ENCODE measurements at places on chromosomes 4 and X.
A peak's percentile ranks its signal among the peaks of the same experiment; 100 is the strongest.

DNA sequence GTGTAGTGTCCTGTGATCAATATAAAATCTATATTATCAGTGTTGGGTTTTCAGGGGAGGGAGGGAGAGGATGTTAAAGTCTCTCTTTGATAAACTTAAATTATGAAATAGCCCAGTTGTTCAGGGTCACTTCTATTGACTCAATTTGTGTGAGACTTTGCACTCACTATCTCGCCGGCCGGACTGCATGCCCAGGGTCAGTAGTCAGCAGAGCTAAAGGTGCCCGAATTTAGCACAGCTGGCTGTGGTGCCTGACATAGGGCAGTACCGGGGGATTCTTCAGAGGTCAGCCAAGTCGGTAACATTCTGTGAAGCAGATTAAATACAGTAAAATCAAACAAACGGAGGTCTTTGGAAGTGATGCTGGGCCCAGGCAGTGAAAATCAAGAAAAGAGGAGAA is 19.2 kb downstream of the GABRQ start:
- DNase-seq: no peak

DNA sequence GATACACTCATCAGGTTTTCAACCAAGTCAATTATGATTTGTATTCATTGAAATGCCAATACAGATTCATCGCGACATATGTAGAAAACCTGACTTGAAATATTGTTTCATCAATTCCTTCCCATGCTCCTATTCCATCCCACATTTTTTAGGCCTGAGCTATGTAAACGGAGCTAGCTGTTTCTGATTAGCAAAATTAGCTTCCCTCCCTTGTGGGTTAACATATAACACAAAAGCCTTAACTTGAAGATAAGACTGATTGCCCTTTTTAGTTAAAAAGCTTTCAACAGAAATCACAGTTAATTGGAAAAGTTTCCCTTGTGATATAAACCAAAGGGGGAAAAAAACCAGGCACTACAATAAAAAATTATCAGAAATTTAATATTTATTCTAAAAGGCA is 32.8 kb upstream of the DCLK2 start:
- no peak for DNase-seq

- no peak for DNase-seq
Measured at GRCh38 chr4:29009908-29010307, 1710.3 kb upstream of the PCDH7 start.

DNA sequence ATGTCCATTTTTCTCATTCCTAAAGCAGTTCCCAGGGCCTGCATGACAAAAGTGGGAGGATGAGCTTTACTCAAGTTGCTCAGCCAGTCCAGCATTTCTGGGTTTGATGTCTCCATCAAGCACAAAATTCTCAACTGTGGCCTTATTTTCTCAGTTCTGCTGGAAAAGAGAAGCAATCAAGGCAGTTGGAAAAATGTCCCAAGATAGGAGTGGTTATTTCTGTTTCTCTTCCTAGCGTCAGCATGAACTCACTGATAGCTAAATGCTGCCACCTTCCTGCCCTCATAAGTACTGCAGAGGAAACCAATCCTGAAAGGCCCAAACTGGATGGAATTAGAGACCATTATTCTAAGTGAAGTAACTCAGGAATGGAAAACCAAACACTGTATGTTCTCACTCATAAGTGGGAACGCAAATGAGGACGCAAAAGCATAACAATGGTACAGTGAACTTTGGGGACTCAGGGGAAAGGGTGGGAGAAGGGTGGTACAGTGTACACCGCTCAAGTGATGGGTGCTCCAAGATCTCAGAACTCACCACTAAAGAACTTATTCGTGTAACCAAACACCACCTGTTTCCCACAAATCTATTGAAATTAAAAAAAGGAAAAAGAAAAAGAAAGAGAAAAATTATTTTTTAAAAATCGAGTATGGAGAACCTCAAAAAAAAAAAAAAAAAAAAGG is 29.6 kb downstream of the ADH7 start:
- DNase-seq: no peak

- no peak for DNase-seq
Measured at GRCh38 chr4:146343199-146343598, 128.9 kb downstream of the REELD1 start.

DNA sequence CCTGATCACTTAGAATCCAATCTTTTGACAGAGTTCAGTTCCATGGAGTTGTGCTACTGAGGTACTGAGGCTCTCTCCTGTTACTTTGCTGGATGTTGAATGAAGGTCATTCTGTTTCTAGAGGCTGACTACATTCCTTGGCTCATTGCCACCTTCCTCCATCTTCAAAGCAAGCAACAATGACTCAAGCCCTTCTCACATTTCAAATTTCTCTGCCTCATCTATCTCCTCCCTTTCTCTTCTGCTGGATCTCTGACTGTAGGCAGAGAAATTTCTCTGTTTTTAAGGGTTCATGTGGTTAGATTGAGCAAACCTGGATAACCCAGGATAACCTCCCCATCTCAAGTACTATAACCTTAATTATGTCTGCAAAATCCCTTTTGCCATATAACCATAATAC is 775.4 kb downstream of the STPG2 start:
- DNase-seq: no peak

DNA sequence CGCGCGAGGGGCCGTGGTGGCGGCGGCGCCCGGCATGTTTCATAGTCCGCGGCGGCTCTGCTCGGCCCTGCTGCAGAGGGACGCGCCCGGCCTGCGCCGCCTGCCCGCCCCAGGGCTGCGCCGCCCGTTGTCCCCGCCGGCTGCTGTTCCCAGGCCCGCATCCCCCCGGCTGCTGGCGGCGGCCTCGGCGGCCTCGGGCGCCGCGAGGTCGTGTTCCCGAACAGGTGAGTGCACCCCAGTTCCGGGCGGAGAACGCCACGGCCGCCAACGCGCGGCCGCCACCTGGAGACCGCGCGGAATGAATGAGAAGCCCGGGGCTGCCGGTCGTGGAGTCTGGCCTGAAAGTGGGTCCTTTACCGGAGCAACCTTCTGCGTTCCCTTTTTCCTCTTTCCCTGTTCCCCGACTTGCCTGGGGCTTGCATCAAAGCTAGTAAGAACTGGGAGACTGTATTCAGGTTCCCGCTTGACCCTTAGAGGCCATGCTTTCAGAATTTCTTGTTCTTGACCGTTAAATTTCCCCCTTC is 429 bp downstream of the NOCT start:
- DNase-seq: peak; percentile 92

DNA sequence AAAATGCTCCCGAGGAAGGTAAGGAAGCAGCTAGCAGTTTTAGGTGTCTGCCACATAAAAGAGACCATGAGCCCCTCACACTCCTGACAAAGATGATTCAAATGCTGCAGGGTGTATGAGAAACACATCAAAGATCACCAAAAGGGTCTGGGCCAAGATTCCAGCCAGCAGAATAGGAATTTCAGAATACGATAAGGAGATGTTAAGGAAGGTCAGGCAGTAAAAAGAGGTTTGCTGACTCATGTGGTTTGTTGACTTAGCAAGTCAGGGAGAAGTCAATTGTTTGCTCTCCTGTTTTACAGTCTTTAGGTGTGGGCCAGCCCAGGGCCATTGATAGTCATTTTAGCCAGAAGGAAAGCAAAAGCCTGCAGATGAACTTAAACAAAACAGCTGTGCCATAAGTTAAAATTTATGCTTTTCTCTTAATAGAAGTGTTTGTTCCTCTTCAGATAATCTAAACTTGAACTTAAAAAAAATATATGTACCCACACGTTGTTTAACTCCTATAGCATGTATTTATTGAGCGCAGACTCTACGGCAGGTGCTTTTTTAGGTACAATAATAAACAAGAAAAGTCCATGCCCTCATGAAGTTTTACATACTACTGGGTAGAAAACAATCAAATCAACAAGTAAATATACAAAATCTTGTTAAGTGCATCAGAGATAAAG is 115.6 kb downstream of the CAMK2D start:
- peak; percentile 62 for DNase-seq

- no peak for DNase-seq
Measured at GRCh38 chr4:165410214-165410613, 31.4 kb downstream of the CPE start.

- DNase-seq: no peak
Measured at GRCh38 chrX:47146936-47147859, 2.2 kb downstream of the RBM10 start.

- no peak for DNase-seq
Measured at GRCh38 chr4:177041356-177041755, 248.6 kb upstream of the VEGFC start.
